ENCODE measurements at places on chromosomes 3 and 15.

DNA sequence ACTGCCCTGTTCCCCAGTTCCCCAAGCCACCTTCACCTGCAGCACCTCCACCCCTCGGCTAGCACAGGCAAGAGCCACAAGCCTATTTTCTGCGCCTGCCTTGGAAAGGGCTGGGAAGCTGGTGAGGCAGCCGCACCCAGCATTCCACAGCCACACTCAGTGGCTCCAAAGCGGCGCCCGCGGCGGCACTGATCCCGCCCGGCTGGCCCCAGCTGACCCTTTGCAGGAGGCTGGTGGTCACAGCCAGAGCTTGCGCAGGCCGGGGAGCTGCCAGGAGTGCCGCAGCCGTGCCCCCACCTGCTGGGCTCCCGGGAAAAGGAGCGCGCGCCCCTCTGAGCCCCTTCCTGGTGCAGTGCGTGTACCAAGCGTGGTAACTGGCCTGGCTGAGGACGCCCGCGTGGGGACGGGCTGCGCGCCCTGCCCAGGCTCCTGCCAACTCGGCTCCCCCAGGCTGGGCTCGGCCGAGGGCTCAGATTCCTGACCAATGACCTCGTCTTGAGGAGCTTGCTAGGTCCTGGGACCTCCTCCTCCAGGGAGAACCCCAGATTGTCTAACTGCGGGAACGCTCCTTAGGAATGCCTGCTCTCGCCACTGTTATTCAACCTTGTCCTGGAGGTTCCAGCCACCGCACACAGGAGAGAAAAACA is 13.3 kb downstream of the GRAMD2A start:
- no peak for DNase-seq

DNA sequence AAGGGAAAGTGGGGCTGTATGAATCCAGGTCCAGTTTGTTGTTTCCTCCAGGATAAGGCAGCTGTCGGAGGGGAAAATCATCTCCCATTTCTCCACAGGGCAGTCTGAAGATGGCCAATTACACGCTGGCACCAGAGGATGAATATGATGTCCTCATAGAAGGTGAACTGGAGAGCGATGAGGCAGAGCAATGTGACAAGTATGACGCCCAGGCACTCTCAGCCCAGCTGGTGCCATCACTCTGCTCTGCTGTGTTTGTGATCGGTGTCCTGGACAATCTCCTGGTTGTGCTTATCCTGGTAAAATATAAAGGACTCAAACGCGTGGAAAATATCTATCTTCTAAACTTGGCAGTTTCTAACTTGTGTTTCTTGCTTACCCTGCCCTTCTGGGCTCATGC is 911 bp downstream of the CCRL2 start:
- no peak for DNase-seq

DNA sequence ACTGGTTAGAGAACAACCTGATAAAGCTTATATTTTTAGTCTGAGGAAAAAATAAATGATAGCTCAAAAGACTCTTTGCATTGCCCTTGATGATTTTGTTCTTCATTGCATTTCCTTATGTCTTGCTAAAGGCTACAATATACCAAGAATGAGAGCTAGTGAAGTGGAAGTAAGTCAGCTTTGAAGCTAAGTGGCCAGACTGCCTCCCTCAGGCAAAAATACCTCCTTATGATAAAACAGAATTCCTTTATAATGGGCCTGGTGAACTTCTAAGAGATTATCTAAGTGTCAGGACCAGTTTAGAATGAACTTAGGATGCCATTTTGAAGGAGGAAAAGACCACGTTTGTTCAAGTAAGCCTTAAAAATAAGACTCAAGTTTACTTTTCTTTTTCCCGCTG is 678.4 kb downstream of the ROBO2 start:
- DNase-seq, result no peak

- no peak for DNase-seq
Measured at GRCh38 chr15:34647569-34648293, 64.3 kb upstream of the GOLGA8B start.

DNA sequence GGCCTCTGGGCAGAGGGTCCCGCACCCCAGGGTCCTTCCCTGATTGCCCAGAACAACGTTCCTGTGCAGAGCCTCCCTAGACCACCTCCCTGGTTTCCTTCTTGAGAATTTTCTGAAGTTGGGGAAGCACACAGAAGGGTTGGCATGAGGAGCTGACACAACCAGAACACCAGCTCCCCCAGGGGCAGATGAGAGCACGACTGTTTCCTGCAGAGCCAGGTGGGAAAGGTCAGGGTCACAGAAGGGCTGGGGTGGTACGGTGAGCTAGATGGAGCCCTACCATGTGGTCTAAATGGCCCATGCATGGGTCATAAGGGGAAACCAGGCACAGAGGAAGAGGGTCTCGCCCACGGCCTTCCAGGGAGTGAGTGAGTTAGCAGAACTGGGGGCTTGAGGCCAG is 10.4 kb downstream of the PPCDC start:
- DNase-seq, result no peak

GRCh38 chr15:79433276-79433990 is 1.3 kb downstream of the MINAR1 start:
- DNase-seq, result no peak

DNA sequence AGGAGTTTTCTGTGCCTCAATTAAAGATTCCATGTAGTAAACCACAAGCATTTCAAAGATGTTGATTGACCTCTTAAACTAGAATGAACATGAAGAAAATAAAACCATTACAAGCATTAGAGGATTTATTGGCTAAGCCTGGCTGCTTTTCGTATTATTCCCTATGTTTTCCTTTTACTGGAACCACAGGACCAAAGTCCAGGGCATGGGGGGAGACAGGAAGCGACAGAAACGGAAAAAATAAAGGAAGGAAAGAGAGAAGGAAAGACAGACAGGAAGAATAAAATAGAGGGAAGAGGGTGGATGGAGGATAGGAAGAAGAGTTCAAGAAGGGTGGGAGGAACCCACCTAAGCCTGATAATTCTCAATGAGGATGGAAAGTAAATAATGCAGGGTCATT is 169.9 kb downstream of the SHQ1 start:
- DNase-seq, result no peak

- no peak for DNase-seq
Measured at GRCh38 chr15:71306538-71306937, 191.3 kb downstream of the THSD4 start.

GRCh38 chr3:172189987-172190603 is 150.7 kb downstream of the FNDC3B start:
- no peak for DNase-seq
